Fibroblast of skin of left quadriceps (primary cell): ENCODE measurements at places on chromosomes 3 and 15.
A peak's percentile ranks its signal among the peaks of the same experiment; 100 is the strongest.

DNA sequence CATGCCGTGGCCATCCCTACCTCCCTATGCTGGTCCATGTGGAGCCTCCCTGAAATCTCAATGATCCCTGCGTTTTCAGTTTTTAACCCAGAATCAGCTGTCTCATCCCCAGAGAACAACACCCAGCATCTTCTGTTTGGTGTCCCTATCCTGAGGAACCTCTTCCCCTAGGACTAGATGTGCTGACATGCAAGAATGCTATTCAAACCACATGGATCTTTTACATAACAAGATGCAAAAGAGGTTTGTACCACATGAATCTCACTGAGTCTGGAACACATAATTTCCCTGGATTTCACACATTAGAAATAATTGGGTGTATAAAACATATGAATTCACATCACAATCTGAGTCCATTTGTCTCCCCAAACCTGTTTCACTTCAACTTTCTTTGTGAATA lies 174.6 kb upstream of the NECTIN3 start:
- DNase-seq = no peak

GRCh38 chr3:10962481-10963036 lies 30.0 kb upstream of the SLC6A1 start:
- no peak for DNase-seq

DNA sequence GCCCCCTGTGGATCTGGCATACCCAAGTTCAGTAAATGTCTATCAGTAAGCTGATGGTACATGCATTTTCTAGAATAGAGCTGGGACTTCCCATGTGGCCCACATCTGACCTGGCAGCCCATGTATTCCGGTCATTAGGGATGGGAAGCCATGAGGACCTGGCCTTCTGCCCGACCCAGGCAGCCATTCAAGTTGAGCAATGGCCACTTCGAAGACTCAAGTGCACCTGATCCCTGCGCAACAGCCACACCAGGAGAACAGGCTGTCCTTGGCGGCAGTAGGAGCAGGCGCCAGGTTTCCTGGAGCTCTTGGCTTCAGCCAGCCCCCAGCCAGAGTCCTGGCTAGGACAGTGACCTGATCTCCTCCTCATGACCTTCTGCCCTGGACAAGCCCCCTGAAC lies 14.6 kb downstream of the HEMK1 start:
- DNase-seq = no peak

DNA sequence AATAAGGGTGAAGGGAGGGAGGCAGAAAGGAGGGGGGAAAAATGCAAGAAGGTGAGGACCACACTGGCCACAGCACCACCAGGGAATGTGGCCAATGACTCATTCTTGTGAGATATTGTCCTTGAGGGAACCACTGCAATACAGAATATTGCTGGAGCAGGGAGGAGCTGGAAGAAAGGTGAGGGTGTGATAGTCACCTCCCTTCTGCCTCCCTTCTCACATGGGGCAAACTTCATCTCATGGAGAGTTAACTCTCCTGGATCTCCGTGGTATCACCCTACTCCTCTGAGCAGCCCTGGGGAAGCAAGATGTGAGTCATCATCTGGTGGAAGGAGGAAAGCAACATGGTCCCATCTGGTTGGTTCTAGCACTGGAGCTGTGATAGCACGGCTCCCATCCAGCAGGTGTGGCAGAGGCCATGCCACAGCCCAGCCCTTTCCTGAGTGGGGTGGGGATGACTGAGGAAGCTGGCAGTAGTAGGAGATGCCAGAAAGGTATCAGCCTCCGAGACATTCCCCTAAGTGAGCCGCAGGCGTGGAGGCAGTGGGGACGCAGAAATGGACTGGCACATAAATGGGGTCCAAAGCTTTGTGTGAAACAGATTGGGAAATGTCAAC lies 115.9 kb upstream of the LPP start:
- DNase-seq = no peak

- DNase-seq = peak; percentile 26
Measured at GRCh38 chr15:89206908-89207331, 14.5 kb downstream of the RLBP1 start.
